ENCODE measurements at places on chromosomes 1 and 21.

DNA sequence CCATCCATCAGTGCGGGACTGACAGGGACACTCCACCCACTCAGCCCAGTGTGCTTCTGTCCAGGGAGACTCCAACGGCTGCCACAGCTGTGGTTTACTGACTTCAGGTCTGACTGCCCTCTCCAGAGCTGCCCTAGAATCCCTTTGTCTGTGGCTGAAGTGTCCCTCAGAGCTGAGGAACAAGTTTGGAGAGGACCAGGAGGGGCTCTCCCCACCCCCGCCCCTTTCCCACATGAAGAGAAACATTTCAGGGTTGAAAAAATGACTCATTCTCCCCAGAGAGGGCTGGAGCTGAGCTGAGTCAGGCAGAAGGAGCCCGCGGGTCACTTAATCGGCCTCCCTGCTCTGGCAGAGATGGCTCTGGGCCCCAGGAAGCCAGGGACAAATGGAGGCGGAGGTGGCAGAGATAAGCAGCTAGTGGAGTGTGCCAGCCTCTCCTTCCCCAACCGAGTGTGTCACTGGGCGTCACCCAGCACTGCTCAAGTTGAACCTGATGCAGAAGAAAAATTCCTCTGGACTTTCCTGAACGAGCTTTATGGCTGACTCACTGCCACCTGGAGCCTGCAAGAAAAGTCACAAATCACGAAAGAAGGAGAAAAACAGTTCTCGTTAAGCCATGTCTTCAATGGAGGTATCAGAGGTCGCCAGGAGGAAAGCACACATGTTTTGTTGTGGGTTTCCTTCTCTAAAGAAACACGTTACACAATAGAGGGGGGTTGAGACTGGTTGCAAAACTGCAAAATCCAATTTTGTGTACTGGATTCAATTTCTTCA is 34.3 kb upstream of the ECE1 start:
- no peak for DNase-seq

- DNase-seq, result no peak
These were observed at the start of gene TMPRSS15 for GRCh38 chr21:18403735-18404450. Gene TMPRSS15 (minus strand): TSS chr21:18403785. CDS start chr21:18403622, 163 bp downstream.

- no peak for DNase-seq
These were observed 8.1 kb downstream of the MTHFR start for GRCh38 chr1:11797525-11798216.

- DNase-seq, result no peak
These were observed 729 bp downstream of the NADK start for GRCh38 chr1:1777583-1777899.

GRCh38 chr1:204282761-204283221 is 69.0 kb upstream of the GOLT1A start:
- DNase-seq, result no peak

DNA sequence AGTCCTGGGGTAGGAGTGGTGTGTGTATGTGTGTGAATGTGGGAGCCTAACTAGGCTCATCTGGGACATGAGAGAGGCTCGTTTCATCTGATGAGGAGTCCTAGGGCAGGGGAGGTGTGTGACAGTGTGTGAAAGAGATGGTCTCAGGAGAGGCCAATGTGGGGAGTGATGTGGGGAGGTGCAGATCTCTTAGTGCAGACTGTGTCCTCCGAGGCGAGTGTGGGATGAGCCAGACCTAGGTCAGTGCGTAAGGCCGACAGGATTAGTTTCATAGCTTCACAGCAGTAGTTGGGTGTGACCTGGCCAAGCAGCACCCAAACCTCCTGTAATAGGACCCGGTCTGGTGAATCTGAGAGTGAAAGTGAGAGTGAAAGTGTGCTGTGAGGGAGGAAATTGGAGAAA is 94.7 kb downstream of the LIPI start:
- DNase-seq, result no peak

DNA sequence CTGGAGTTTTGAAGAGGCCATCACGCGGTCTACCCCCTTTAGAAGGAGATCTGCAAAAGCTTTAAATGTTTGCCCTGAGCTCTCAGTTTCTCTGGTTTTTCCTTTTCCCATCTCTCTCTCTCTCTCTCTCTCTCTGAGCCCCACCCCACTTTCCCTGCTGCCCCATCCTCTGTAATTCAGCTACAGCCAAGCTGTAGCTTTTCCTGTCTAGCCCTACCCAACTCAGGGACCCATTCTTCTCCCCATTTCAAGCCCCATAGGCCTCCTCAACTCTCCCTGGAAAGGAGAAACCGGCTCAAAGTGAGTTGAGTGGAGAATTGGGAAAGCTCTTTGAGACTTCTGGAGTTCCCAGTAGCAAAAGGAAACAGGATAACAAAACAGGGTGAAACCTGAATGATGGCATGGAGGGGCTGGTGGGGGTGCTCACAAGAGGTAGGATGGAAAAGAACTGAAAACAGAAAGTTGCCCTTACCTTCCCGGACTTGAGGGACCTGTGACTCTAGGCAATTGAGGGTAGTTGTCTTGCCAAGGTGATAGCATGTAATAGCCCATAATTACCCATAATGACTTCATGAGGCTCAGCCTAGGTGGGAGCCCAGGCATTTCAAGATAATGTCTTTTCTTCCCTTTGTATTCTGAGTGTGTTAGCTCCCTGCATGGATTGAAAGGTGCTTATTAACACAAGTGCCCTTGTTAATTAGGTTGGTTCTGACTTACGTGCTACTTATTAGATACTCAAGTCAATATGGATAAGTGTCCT is 84.9 kb downstream of the SLC16A1 start:
- no peak for DNase-seq

DNA sequence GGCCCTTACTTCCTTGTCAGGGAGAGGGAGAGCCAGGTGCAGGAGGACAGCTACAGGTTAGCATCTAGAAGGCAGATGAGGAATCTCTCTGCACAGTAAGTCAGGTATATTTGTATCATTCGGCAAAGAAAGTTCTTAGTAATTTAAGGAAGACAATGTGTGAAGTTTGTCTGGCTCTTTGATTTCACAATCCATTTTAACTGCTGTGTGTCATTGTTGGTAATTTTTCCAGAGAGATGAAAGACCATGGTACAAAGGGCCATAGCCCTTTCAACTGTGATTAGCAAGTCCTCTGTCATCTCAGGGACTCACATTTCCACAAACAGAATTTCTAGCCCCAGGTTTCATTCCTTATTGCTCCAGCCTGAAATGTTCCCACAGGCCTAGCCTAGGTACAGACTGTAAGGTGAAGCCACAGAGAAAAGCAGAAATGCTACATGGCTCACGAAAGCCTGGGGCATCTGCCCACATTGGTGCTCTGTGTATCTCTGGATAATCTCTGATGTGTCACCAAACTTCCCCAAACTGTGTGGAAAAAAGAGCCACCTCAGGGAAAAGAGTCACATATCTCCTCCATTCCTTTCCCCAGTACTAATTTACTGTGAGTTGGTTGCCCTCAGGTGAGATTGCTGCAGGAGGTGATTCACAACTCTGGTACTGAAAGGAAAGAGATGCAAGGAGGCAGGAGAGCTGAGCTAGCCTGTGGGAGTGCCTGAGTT is 70.6 kb downstream of the SYT6 start:
- no peak for DNase-seq

- DNase-seq, result no peak
These were observed 129.5 kb upstream of the BEND5 start for GRCh38 chr1:48906164-48906563.
